Endodermal cell (in vitro differentiated cells): ENCODE measurements at places on chromosomes 5 and 9.

DNA sequence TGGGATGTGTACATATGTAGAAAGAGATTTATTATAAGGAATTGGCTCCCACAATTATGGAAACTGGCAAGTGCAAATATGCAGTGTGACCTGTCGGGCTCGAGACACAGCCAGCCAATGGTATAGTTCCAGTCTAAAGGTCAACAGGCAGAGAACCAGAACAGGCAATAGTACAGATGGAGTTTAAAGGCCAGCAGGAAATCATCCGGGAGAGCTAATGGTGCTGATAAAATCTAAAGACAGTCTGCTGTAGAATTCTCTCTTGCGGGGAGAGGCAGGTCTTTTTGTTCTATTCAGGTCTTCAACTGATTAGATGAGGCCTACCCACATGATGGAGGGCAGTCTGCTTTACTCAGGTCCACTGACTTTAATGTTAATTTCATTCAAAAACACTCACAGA is 21.8 kb downstream of the ANKRD31 start:
- no peak overlapping the region for H3K4me3 ChIP-seq
- no peaks in the 10 kb centered on the region for H3K27me3 ChIP-seq
- H3K27ac ChIP-seq = no peak overlapping the region

- H3K27ac ChIP-seq = no peak overlapping the region
- no peaks in the 10 kb centered on the region for H3K27me3 ChIP-seq
- DNase-seq = no peak
- H3K4me3 ChIP-seq = no peak overlapping the region
- no peaks in the 10 kb centered on the region for H3K36me3 ChIP-seq
- H3K4me1 ChIP-seq = peaks cover 13% of the 10 kb centered on the region
Measured at GRCh38 chr9:17589771-17590170, 10.9 kb downstream of the SH3GL2 start.

- no peaks in the 10 kb centered on the region for H3K27me3 ChIP-seq
- DNase-seq = no peak
- no peaks in the 10 kb centered on the region for H3K4me1 ChIP-seq
- H3K36me3 ChIP-seq = no peaks in the 10 kb centered on the region
- H3K27ac ChIP-seq = no peak overlapping the region
Measured at GRCh38 chr5:84215521-84215920, 169.2 kb downstream of the EDIL3 start.

DNA sequence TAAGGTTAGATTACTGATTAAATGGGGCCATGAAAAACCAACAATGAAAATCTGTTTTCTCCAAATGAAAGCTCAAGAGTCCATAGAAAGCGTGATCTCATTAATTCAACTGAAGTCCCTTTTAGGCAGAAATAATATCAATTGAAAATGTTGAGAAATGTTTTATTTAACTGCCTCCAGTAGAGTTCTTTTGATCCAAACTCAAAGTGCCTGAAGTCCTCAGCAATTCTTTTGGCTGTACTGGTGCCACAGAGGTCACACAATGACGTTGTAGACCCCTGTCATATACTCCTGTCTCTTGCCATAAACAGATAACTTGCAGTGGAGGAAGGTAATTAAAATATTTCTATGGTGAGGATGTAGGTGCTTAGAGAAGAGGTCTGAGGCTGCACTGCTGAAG is 1420.5 kb downstream of the CDH12 start:
- no peaks in the 10 kb centered on the region for H3K27me3 ChIP-seq
- no peak overlapping the region for H3K4me3 ChIP-seq
- no peaks in the 10 kb centered on the region for H3K4me1 ChIP-seq

- DNase-seq = peak; percentile 48
- no peaks in the 10 kb centered on the region for H3K36me3 ChIP-seq
- no peaks in the 10 kb centered on the region for H3K4me1 ChIP-seq
- no peak overlapping the region for H3K4me3 ChIP-seq
- peaks cover 99% of the 10 kb centered on the region for H3K27me3 ChIP-seq
- no peak overlapping the region for H3K27ac ChIP-seq
Measured at GRCh38 chr9:21966140-21966851, 27.9 kb downstream of the CDKN2A start.

GRCh38 chr5:90408571-90409317 is 812 bp downstream of the CETN3 start:
- H3K27me3 ChIP-seq = no peaks in the 10 kb centered on the region
- peak overlapping the region; percentile 95 for H3K27ac ChIP-seq
- H3K36me3 ChIP-seq = peaks cover 25% of the 10 kb centered on the region
- DNase-seq = peak; percentile 64
- peak overlapping the region; percentile 92 for H3K4me3 ChIP-seq
- no peaks in the 10 kb centered on the region for H3K4me1 ChIP-seq

DNA sequence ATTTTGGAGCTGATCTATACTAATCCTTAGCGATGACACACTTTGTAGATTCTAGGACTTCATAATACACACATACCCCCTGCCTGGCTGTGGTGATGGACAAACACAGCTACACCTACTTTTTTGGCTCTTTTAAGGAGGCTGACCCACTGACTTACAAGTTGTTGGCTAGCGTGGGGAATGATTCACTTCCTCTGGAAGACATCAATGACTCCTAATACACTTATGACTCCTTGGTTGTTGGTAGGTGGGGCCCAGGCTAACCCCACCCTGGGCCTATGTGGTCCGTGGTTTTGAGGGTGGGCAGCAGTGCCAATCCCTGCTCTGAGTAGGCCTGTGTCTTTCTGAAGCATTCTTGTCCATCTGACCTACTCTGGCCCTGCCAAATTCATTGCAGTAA is 144.4 kb downstream of the SLC12A2 start:
- no peak overlapping the region for H3K4me3 ChIP-seq
- DNase-seq = no peak
- H3K4me1 ChIP-seq = no peaks in the 10 kb centered on the region
- H3K27ac ChIP-seq = no peak overlapping the region
- no peaks in the 10 kb centered on the region for H3K36me3 ChIP-seq

DNA sequence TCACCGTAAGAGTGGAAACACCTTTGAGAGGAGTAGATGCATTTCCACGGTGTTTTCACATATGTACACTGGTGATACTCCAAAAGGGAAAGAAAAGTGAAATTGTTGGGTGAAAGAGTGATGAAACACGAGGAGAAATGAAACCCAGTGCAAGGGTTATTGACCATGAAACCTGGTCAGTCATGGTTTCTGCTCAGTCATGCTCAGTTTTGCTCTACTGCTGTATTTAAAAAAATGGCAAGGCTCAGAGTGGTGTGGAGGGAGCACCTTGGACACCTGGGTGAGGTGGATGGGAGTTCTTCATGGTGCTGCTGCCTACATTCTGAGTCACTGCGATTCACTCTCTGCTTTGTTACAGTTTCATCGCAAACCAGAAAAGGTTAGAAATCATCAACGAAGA is 32.3 kb downstream of the NTRK2 start:
- H3K36me3 ChIP-seq = no peaks in the 10 kb centered on the region
- H3K27me3 ChIP-seq = no peaks in the 10 kb centered on the region
- DNase-seq = no peak

DNA sequence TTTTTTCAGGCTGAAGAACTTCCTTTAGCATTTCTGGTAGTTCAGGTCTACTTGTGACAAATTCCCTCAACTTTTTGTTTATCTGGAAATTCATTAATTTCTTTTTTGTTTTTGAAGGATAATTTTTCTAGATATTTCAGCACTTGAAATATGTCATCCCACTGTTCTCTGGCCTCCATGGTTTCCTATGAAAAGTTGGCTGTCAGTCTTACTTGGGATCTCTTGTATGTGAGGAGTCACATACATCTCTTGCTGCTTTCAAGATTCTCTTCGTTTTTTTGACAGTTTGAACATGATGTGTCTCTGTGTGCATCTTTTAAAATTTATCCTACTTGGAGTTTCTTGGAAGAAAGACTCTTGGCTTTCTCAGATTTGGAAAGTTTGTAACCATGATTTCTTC is 79.5 kb downstream of the RIC1 start:
- no peak overlapping the region for H3K27ac ChIP-seq
- no peaks in the 10 kb centered on the region for H3K4me1 ChIP-seq
- no peaks in the 10 kb centered on the region for H3K27me3 ChIP-seq
- H3K4me3 ChIP-seq = peak overlapping the region; percentile 4
- no peak for DNase-seq
- peaks cover 29% of the 10 kb centered on the region for H3K36me3 ChIP-seq

DNA sequence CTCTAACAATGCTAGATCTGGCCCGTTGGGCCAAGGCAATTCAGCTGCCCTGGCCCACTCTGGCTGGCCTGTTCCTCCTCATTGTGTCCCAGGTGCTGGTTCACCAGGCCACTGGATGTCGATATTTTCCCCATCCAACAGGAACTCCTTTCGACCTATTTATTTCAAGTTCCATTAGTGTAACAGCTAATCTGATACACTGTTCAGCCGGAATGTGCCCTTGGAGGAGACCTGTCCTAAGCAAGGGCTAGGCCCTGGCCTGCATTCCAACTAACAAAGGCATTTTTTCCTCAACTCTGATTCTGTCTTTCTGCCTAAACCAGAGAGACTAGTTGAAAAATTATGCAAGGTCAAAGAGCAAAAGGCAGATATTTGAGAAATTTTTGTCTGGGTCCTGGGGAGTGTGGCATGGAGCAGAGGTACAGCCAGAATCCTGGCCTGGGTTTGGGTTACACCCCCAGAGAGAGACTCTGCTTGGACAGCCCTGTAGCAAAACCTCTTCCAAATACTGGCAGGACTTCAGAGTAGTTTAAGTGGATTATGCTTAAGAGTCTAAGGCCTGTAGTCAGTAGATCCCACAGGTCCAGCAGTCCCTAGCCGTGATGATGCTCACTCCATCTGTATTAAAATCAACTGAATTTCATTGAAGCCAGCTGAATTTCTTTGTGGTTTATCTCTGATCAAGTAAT is 36.1 kb downstream of the MARCHF11 start:
- H3K36me3 ChIP-seq = peaks cover 14% of the 10 kb centered on the region
- no peak for DNase-seq
- H3K4me3 ChIP-seq = no peak overlapping the region

DNA sequence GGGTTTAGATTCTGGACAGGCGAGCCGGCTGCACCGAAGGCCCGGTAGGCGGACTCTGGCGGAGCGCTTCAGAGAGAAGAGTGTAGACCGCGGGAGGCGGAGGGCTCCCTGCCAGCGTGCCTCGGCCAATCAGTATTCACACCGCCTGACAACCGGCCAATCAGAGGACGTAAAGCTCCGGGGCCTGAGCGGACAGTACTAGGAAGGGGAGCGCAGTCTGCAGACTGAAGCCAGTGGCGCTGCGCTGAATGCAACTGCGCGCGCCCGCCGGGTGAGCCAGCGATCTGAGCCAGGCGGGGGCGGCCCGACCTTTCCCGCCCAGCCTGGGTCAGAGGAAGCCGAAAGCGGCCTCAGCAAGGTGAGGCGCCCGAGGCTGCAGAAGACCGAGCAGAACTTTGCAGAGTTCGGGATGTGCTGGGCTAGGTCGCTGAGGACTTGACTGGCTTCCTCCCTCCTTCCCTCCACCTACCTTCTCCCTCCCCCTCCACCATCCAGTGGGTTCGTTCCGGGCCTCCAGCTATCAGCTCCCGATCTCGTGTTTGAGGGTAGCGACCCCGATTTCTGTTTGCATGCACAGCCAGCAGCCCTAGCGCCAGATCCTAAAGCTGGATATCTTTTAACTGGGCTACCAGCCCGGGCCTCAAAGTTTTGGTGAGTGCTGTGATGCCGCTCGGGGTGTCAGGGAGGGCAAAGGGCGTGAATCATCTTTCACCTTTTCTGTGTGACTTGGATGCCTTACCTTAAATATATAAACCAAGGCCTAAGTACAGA is at the start of gene DMRT2:
DMRT2 (plus strand) TSS at position 233 of the 771 bp plus-strand sequence. CDS start 1,257 bp downstream, outside the sequence.
- peaks cover 99% of the 10 kb centered on the region for H3K27me3 ChIP-seq
- peak; percentile 57 for DNase-seq
- H3K36me3 ChIP-seq = no peaks in the 10 kb centered on the region
- no peak within 1 kb of the TSS for H3K27ac ChIP-seq
- peak within 1 kb of the TSS; percentile 74 for H3K4me3 ChIP-seq
